ENCODE measurements at places on chromosomes 3 and 15.

- DNase-seq = no peak
Measured at GRCh38 chr3:133529809-133530208, 43.7 kb upstream of the CDV3 start.

DNA sequence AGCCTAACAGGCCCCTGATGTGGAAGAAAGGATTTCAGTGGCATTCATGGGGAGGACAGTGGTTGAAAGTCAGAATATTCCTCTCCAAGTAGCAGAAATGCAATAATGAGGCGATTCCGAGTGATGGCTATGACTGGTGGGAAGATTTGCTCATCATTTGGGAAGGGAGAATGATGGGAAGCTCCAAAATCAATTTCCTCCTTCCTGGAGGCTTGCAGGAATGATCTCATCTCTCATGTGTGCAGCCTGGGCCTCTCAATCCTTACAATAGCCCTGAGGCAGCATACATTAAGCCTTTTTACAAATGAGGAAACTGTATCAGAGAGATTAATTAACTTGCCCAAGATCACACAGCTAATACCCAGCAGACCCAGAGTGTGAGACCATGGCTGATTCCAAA lies 58.7 kb downstream of the BOC start:
- no peak for DNase-seq

DNA sequence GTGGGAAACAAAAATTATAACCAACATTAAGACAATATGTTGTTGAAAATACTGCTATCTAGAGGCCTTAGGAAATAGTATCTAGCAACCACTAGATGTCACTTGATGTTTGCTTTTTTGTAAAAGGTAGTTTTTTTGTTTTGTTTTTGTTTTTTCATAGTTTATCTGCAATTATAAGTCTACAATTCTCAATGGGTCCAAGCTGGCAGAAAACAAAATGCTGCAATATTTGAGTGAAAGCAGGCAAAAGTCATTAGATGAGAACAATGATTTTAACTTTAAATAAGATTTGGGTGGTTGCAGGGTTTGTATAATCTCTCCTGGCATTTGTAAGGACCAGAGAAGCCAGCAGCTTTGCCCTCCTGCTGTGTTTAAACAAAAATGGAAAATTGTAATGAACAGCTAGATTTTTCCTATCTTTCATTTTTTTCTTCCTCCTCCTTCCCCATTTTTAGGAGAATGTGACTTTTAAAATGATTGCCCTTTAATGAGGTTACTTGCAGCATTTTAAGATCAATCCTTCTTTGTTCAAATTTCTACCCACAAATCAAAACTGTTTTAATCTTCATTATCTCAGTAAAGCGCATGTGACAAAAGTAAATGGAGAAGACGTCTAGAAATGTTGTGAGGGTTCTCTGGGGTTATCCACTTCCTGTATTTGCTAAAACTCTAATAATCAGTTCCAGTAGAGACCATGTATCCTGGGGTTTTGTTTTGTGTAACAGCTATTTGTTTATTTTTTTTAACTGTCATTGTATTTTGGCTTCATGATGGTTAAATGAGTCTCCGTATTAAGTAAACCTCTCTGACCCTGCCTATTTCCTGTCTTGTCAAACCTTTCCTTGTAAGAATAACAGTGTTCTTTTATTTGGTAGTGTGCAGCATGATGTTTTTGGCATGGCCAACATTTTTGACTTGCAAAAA lies 27.3 kb downstream of the DUT start:
- DNase-seq = no peak

DNA sequence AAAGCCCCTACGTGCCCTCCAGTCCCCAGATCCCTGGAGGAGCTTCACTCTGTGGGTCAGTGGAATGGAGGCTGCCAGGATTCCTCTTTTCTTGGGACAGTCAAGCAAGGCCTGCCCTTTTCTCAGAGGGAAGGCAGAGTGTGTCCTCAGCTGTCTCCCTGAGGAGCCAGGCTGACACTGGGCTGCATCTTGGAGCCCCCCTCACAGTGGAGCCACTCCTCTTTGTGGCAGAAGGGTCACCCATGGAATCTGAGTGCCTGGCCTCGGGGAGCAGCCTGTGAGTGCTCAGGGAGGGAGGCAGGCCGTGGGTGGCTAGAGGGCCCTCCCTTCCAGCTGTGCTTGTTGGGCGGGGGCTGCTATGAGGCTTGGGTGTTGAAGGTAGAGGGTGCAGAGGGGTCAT lies 41.2 kb downstream of the BOC start:
- no peak for DNase-seq

GRCh38 chr3:112010636-112011035 lies 11.9 kb downstream of the TAGLN3 start:
- DNase-seq = no peak

- DNase-seq = no peak
Measured at GRCh38 chr3:194775731-194776130, 90.0 kb downstream of the FAM43A start.

DNA sequence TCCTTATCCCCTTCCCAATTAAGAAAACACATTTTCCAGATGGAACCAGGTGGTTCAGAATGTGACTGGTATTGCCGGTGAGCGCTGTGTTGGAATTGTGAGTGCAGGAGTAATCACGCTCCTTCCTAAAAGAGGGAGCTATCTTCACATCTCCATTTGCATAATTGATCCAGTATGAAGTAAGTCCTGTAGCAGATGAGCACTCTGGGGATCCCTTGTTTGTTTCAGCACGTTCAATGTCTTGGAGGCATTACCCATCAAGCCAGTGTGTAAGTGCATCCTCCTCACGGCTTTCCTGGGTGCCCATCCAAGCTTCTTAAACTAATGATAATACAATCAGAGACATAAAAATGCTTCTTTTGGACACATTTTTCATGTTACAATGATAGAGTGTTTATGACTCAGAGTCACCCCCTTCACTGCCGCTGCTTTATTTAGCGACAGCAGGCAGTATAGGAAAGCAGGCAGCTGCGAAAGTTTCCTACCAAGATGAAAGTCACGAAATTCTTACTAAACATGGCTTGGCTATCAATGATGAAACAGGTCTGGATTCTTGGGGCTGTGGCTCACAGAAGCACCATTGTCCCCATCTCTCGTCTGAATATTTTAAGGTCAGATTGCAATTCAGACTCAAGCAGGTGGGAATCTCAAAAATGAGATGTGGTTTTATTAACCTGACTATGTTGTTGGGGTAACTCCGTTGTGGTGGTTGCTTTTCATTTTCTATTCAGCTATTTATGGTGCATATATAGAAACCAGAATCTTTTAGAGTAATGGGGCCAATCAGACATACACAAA lies 346.3 kb upstream of the MDFIC2 start:
- DNase-seq = no peak

DNA sequence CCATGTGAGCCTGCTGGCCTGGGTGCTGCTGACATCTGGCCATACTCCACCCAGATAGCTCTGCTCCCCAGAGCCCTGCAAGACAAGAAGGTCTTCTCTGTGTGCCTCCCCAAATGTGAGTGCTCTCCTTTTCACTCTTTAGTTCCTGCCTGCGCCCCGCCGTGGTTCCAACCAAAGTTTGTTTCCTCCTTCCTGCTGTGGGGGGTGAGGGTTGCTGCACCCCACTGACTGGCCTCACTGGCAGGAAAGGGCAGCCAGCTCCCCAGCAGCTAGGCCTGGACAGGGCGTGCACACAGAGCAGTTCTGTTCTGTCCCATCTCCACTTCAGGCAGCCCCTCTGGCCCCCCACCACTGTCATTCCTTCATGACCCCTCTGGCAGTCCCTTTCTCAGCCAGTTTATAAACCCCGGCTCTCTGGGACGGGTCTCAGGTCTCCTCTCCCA lies 5.4 kb upstream of the CCDC174 start:
- DNase-seq = no peak

DNA sequence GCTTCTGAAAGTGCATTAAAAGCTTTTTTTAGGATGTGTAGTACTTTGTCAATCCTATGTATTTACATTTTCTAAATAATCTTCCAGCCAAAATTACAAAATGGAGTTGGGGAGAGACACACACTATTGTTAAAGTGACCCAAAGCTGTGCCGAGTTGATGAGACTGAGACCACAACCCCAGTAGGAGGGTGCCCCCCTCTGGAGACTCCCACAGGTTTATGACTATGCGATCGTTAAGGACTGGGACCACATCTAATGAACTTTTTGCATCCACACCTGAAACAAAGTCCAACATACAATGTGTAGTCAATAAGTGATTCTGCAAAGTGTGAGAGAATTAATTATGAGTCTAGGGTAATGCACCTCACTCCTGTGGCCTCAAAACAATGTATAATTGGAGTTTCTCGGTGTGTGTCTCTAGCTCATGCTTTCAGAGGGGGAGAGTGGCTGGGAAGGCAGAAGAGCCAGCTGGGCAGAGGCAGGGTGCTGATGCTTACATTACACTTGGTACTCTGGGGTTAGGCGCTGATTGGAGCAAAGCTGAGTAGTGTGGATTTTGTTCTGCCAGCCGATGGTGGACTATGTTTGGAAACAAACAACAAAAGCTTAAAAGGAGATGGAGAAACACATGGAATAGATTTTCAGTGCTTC lies 102.8 kb downstream of the KCNH8 start:
- no peak for DNase-seq

GRCh38 chr3:161674402-161674801 lies 177.8 kb downstream of the OTOL1 start:
- no peak for DNase-seq

DNA sequence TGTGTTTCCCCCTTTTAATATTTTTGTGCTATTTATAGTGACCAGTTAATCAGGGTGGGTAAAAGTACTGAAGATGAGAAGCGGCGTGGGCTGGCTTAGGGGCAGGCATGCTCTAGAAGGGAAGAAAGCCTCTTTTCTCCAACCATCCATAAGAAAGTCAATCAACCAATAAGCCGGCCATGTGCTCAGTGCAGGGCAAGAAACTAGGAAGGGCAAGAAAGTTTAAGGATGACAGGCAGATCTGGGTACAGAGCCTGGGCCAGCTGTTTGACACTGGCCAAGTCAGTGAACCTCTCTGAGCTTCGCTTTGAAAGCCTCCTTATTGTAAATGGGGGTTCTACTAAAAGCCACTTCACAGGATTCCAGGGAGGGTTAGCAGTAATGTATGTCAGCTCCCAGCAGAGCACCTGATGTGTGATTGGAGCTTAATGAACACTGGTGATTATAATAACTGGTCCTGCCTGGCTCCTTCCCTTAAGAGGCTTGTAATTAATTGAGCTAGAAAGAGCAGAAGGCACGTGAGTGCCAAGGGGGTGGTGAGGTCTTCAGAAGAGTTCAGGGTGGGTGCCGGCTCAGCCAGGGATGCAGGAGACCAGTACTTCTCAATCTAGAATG lies 5.7 kb upstream of the CHRNA3 start:
- no peak for DNase-seq

GRCh38 chr3:99483841-99484240 lies 154.6 kb upstream of the COL8A1 start:
- no peak for DNase-seq

DNA sequence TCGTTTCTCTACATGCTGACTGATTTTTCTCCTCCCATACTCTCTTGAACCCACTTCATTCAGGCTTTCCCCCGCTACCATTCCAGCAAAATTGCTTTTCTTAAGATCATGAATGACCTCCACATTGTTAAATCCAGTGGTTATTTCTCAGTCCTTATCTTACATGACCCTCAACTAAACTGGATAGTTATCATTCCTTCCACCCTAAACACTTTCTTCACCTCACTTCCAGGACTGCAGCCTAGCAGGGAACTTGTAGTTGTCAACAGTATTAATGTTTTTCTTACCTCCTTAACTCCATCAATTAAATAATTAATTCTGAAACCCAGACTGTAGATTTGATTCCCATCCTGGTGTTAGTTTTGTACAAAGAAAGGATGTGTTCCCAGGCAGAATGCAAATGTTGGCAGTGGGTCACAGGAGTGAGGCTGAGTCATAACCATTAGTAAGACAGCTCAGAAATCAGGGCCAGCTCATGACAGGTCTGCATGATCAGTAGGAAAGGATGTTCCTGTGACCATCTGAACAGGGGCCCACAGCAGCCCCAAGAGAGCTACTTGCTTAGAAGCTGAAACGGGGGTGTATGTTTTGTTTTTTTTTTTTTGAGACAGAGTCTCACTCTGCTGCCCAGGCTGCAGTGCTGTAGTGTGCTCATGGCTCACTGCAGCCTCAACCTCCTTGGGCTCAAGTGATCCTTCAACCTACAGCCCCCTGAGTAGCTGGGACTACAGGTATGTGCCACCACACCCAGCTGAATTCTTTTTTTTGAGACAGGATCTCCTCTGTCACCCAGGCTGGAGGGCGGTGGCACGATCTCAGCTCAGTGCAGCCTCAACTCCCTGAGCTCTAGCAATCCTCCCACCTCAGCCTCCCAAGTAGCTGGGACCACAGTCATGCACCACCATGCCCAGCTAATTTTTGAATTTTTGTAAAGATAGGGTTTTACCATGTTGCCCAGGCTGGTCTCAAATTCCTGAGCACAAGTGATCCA lies 9.1 kb downstream of the BCL2L10 start:
- no peak for DNase-seq

- no peak for DNase-seq
Measured at GRCh38 chr3:186477033-186477432, 67.1 kb downstream of the CRYGS start.

DNA sequence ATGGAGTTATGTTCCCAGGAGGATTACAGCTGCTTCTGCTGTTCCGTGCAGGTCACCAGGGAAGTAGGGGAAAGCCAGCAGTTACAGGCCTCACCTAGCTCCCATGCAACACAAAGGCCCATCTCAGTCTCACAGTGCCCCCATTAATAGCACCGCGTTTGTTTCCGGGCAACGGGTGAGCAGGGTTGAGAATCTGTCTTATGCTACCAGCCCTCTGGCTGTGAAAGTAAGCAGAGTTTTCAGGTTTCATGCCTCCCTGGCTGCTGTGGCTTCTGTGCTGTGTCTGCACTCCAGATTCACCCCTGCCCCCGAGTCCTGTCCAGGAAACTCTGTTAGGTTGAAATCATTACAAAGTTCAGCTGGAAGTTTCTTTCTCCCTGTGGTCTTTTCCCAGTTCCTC lies 254.4 kb upstream of the GPR149 start:
- no peak for DNase-seq
